ENCODE measurements at places on chromosomes 1 and 21.

DNA sequence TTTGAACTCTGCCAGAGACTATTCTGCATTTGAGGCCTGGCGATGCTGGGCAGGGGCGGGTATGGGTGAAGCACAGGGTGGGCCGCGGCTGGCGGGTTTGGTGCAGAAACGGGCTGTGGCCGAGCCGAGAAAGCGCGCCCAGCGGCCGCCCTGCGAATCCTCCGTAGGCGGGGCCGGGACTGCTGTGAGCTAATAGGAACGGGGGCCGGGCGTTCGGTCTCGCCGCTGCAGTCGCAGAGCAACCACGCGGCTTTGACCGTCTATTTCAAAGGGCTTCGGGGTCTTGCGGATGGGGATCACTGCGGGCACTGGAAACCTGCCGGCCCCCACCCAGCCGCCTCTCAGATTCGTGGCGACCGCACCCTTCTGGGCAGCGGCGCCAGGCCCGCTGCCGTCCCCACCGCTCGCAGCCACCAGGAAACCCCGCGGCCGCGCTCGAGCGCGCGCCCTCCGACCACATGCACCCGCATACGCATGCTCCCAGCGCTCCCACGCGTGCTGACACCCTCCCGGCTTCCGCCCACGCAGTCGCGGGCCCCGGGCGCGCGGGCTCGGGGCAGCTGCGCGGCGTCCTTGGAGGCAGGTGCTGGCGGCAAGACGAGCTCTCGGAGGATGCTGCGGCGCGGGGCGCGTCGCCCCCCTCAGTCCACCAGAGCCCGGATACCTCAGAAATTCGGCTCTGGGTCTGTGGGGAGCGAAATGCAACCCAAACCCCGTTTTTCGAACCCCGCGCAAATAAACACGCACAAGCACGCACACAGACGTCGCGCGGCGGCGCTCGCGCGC, 32.6 kb downstream of the DNTTIP2 start:
- DNase-seq = peak; percentile 86

DNA sequence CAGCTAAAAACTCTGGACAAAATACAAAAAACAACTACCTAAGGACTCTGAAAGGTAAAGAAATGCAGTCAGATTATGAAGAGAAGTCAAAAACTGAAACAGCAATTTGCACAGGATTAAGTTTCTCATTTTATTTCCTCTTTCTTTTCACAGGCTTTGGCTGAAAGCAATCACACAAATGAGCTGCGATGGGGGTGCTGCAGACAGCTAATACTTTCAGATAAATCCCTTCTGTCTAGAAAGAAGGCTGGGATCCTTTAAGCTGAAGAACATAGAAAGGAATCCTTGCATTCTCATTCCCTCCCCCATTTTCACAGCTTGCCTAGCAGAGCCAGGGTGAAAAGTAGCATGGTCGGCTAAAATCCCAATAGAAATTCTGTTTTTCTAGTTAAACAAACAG, 32.0 kb upstream of the PRDX6 start:
- no peak for DNase-seq

GRCh38 chr1:56773341-56774066, 45.7 kb downstream of the FYB2 start:
- DNase-seq = no peak

- no peak for DNase-seq
Observed at GRCh38 chr1:58852731-58853485, 69.1 kb upstream of the JUN start.

GRCh38 chr1:59767119-59767518, 47.6 kb upstream of the HOOK1 start:
- DNase-seq = no peak

DNA sequence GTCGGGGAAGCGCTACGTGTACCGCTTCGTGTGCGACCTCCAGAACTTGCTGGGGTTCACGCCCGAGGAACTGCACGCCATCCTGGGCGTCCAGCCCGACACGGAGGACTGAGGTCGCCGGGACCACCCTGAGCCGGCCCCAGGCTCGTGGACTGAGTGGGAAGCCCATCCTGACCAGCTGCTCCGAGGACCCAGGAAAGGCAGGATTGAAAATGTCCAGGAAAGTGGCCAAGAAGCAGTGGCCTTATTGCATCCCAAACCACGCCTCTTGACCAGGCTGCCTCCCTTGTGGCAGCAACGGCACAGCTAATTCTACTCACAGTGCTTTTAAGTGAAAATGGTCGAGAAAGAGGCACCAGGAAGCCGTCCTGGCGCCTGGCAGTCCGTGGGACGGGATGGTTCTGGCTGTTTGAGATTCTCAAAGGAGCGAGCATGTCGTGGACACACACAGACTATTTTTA, 17.1 kb downstream of the ETS2 start:
- no peak for DNase-seq

DNA sequence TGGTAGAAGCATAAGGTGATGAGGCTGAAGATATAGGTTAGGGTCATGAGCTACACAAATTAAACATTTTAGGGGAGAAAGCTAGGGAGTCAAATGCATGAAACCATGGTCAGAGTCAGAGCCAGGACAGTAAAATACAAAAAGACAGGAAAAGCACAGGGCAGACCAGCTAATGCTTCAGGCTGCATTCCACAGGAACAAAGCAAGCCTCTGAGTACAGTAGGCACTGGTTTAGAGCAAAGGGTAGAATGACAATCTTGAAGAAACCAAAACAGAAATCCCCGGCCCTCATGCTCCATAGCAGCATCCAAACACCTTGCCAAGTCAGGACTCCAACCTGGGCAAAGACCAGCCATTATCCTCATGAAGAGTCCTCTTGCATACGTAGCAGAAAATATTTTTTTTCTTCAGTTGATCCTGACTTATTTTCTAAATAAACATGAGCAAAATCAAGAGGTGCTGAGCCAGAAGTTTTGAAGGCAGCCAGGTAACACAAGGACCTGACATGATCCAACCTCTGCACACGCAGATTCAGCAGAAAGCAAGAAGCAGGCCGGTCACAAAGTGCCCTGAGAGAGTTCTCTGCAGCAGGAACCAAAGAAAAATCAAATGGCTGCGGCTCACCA, 273.1 kb downstream of the TTLL7 start:
- no peak for DNase-seq

All from stimulated activated CD4-positive, alpha-beta T cell treated with anti-CD3 and anti-CD28 coated beads, Interleukin-15, amount 100 ng/mL, for 24 hours (primary cell).